ENCODE measurements at places on chromosomes 4 and X.
A peak's percentile ranks its signal among the peaks of the same experiment; 100 is the strongest.

DNA sequence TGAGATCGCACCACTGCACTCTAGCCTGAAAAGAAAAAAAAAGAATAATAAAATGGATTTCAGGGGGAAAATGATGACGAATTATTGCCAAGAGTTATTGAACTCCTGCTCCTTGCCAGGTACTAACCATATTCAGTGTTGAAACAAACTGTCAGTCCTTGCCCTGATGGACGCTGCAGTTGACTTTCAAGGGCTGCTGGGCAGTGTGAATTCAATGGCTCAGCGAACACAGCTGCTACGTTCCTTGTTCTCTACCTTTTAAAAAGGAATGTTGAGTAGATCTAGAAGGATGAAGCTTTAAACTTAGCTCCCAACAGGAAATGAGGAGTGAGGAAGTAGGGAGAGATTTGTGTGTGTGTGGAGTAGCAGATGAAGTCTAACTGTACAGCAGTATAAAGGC is 2.7 kb downstream of the LIMCH1 start:
- DNase-seq, result no peak

DNA sequence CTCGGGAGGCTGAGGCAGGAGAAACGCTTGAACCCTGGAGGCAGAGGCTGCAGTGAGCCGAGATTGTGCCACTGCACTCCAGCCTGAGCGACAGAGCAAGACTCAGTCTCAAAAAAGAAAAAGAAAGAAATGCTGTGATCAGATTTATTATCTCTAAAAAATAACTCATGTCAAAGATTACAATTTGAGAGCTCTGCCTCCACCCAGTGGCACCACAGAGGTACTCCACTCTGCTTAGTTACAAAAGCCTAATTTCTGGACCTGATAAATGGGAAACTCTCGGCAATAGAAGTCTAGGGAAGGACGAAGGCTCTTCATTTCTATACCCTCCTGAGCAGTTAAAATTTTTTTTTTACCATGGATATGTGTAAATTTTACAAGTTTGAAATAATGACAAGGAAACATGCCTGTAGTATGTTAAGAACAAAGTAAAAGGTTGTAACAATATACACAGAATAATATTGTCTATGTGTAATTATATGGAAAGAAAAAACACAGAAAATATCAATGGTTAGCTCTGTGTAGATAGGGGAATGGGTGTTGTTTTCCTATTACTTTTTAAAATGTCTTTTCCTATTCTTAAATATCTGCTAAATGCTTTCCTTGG is 149.8 kb downstream of the STIM2 start:
- DNase-seq, result peak; percentile 55

GRCh38 chr4:67393699-67394281 is 151.5 kb downstream of the CENPC start:
- no peak for DNase-seq

GRCh38 chr4:9999956-10000561 is 21.2 kb downstream of the SLC2A9 start:
- DNase-seq, result no peak

DNA sequence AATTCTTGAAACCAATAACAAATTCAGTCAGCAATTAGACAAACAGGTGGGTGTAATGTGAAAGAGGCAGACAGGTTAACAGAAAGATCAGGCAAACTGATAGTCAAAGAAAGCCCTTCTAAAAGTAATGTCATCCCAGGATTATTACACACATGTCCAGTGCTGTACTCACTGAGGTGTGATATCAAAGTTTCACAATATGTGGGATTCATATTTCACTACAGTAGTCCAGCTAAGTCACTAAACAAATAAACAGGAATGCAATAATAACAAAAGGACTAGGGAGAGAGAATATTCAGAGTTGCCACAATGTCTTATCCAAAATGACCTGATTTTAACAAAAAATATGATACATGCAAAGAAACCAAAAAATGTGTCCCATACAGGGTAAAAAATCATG is 787.5 kb downstream of the FSTL5 start:
- DNase-seq, result no peak

- DNase-seq, result no peak
Measured at GRCh38 chrX:132367314-132367713, 121.5 kb downstream of the MBNL3 start.

- DNase-seq, result no peak
Measured at GRCh38 chr4:17068392-17068791, 169.9 kb upstream of the LDB2 start.

GRCh38 chr4:147220833-147221232 is 260.1 kb upstream of the EDNRA start:
- DNase-seq, result no peak

- DNase-seq, result no peak
Measured at GRCh38 chr4:73762409-73762808, 22.0 kb downstream of the CXCL8 start.

GRCh38 chrX:10049236-10049635 is 82.1 kb downstream of the CLDN34 start:
- no peak for DNase-seq

GRCh38 chrX:136158685-136159084 is 11.4 kb downstream of the FHL1 start:
- no peak for DNase-seq

- no peak for DNase-seq
Measured at GRCh38 chr4:121299367-121299766, 81.5 kb downstream of the QRFPR start.

GRCh38 chr4:24965627-24966026 is 52.8 kb upstream of the CCDC149 start:
- no peak for DNase-seq

- no peak for DNase-seq
Measured at GRCh38 chr4:120750152-120750525, 172.4 kb downstream of the PRDM5 start.

DNA sequence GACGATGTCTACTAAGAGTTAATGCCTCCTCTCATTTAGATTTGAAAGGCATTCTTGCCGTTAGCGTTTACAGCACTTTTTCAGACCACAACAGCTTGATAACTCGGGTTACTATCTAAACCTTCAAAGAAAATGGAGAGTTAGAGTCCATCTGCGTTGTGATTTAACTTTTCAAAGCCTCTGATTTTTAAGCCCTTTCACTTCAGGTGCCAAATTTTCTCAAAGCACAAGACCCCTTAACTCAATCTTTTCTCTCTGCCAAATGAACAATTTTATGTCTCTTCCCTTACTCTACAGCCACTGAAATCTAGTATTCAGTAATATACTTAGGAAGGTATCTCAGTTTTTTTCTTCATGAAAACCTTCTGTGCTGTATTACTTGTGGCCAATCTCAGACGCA is 310.5 kb downstream of the TENM3 start:
- no peak for DNase-seq

- no peak for DNase-seq
Measured at GRCh38 chr4:84803720-84804119, 162.8 kb downstream of the WDFY3 start.

GRCh38 chrX:70527610-70528345 is 83.1 kb downstream of the DLG3 start:
- no peak for DNase-seq

GRCh38 chr4:61886131-61886530 is 686.0 kb downstream of the ADGRL3 start:
- DNase-seq, result no peak

GRCh38 chr4:54852054-54852453 is 194.3 kb downstream of the KIT start:
- DNase-seq, result no peak

- DNase-seq, result no peak
Measured at GRCh38 chr4:95409750-95410149, 139.0 kb downstream of the UNC5C start.

DNA sequence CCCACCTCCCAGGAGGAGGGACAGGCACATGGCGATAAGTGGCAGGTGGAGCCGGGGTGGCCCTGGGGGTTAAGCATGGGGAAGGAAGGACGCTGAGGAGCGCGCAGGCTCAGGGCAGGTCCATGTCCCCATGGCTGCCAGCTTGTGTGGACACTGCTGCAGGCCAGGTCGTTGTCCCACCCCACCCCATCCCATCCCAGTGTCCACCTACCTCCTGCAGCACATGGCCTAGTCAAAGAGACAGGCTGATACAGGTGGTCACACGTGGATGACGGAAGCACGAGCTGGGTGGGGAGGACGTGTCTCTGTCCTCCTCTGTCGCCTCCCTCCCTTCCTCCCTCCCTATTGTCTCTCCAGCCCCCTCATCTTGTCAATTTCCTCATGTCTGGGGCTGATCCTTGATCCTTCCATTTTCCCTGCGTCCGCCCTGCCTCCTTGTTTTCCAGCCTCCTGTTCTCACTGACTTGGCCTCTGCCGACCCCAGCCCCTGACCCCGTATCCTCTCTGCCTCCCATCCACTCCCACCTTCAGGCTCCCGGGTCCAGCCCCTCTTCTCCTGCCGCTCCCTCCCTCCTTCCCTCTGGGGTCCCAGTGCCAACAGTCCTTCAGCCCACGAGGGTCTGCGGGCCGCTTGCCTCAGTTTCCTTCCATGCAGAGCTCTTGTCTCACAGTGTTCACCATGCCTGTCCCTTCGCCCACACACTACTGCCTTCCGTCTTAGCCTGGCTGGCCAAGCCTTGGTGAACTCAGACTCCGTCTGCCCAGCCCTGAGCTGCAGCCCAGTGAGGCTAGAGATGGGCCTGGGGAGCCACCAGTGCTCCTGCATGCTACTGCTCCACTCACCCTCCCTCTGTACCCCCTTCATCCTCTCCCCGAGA is 15.5 kb upstream of the ADD1 start:
- no peak for DNase-seq

GRCh38 chrX:6227453-6227835 is 1.2 kb downstream of the NLGN4X start:
- no peak for DNase-seq

DNA sequence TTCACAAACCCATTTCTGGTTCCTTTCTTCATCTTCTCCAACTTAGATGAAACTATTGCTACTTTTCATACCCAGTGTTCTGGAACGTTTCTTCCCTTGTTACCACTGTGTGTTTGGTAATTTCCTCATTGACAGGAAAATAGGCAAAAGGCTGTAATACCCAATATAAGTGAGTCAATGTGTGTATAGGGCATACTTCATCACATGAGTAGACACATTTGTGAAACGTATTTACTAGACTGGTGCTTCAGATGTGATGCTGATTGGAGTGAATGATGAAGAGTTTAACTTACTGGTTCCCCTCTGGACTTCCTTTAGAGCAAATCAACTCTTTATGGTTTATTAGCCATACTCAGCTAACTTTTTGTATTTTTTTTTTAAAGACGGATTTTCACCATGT is 195.1 kb upstream of the ATP6AP2 start:
- no peak for DNase-seq

DNA sequence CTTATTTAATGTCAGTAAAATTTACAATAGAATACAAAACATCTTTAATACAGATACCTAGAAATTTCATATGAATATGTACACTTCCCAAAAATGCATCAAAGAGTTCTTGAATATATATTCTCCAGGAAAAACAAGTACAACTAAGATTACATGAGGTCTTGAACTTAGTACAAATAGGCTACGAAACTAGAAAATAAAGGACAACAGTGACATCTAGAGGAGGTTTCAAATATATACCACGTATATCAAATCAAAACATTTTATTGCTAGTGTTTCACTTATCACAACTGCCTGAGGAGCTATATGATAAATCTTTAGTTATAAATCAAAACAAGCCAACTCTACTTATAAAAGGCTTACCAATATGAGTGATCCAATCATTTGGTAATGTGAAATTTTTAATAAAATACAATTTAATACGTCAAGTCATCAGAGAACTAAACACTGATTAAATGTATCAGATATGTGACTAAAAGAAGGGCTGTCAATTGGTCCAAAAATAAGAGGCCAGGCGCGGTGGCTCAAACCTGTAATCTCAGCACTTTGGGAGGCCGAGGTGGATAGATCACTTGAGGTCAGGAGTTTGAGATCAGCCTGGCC is 36.6 kb downstream of the ANAPC10 start:
- DNase-seq, result no peak

DNA sequence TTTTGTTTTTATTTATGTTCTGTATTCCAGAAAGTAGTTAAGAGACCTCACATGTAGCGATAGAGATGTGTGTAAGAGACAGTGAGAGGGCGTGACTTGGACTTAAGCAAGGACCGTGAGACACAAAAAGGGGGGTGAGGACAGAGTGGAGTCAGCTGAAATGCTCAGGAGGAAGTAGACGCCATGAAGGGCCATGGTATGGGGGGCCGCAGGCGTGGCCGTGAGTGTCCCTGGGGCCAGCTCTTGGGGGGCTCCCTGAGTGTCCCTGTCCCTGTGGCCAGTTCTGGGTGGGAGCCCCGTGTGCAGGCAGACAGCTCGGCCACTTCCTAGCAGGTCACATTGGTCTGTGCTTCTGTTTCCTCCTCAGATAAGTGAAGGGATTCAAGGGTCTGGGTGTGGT is 23.0 kb upstream of the MSANTD1 start:
- no peak for DNase-seq

GRCh38 chr4:147481577-147482109 is 746 bp downstream of the EDNRA start:
- DNase-seq, result no peak

GRCh38 chr4:85496126-85496849 is 21.3 kb downstream of the ARHGAP24 start:
- no peak for DNase-seq

GRCh38 chr4:164428561-164428960 is 325.4 kb upstream of the SMIM31 start:
- DNase-seq, result no peak

DNA sequence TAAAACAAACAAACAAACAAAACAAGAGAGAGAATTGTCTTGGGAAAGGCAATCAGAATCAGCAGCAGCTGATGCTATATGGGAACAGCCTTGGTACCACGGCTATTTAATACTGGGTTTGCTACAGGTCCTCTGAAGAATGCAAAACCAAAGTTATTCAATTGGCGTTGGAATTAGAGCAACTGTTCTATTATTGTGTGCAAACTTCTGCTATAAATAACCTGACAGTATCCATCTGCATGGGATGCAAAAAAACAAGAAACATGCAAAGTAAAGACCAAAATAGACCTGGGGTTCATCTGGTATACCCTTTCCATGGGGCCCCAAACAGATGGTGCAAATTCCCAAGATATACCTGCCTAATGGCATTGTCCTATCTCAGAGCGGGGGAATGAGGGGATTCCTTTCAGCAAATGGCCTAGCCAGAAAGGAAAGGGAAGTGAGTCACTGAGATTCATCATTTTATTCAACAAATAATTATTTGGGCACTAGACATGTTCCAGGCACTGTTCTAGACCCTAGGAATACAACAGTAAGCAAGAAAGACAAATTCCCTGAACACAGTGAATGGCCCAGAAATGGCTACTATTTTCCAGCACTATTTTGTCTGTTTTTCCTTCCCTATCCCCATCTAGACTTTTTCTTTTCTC is 268.9 kb downstream of the FBXW7 start:
- no peak for DNase-seq

DNA sequence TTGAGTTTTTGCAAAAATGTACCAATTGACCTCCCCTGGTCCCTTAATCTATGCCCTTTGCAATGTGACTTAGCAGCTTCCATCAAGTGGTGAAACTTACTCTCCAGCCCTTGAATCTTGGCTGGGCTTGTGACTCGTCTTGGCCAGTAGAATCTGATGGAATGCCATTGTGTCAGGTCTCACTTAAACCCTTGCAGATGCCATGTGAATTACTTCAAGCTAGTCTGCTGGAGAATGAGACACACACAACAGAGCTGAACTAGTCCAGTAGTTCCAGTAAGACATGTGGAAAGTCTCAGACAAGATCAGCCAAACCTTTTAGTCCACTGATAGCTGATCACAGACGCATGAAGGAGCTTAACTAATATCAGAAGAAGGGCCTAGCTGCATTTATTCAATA is 567.8 kb upstream of the CPEB2 start:
- no peak for DNase-seq

Measured in activated CD4-positive, alpha-beta T cell treated with anti-CD3 and anti-CD28 coated beads, Interleukin-2, amount 50 U/mL, for 48 hours (primary cell).